Large intestine (tissue), 12 donors: ENCODE measurements at places on chromosomes 13 and 19. TPM values are rescaled to one million over a fixed set of nuclear protein-coding genes. Genes with fewer than 3 reads are reported as not detected.

- DNase-seq, result no peak
- H3K27me3 ChIP-seq, result peaks cover 2% of the 10 kb centered on the region
- H3K4me3 ChIP-seq, result no peak overlapping the region
- H3K27ac ChIP-seq, result no peak overlapping the region
- no peaks in the 10 kb centered on the region for H3K36me3 ChIP-seq
Measured at GRCh38 chr13:45882626-45883025, 31.1 kb upstream of the SIAH3 start.

- H3K4me1 ChIP-seq, result no peaks in the 10 kb centered on the region
- no peak overlapping the region for H3K27ac ChIP-seq
- no peaks in the 10 kb centered on the region for H3K36me3 ChIP-seq
- no peak for DNase-seq
- H3K4me3 ChIP-seq, result no peak overlapping the region
Measured at GRCh38 chr13:112464720-112465119, 88.6 kb downstream of the SPACA7 start.

- H3K36me3 ChIP-seq, result no peaks in the 10 kb centered on the region
- H3K4me1 ChIP-seq, result no peaks in the 10 kb centered on the region
- H3K27me3 ChIP-seq, result peaks cover 37% of the 10 kb centered on the region
- H3K27ac ChIP-seq, result no peak overlapping the region
- no peak for DNase-seq
Measured at GRCh38 chr19:1074544-1075283, 7.7 kb downstream of the ARHGAP45 start.

DNA sequence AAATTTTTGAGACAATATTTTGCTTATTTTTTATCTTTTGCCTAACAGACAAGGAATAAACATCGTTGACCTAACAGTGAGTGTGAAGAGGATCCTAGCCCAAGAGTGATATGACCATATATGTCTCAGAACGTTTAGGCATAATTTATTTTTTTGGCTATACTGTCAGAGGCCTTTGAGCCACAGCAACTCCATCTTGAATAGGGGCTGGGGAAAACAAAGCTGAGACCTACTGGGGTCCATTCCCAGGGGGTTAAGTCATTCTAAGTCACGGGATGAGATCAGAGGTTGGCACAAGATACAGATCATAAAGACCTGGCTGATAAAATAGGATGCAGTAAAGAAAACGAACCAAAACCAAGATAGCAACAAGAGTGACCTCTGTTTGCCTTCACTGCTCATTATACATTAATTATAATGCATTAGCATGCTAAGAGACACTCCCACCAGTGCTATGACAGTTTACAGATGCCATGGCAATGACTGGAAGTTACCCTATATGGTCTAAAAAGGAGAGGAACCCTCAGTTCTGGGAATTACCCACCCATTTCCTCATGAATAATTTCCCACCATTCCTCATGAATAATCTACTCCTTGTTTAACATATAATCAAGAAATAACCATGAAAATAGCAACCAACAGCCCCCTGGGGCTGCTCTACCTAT, 510.9 kb upstream of the PCDH9 start:
- no peaks in the 10 kb centered on the region for H3K27me3 ChIP-seq
- no peaks in the 10 kb centered on the region for H3K36me3 ChIP-seq
- no peak for DNase-seq
- no peaks in the 10 kb centered on the region for H3K4me1 ChIP-seq
- H3K27ac ChIP-seq, result no peak overlapping the region

GRCh38 chr13:52851137-52851962, 2.9 kb upstream of the PCDH8 start:
- H3K27ac ChIP-seq, result peak overlapping the region; percentile 24
- DNase-seq, result no peak
- peaks cover 65% of the 10 kb centered on the region for H3K27me3 ChIP-seq
- H3K4me1 ChIP-seq, result peaks cover 2% of the 10 kb centered on the region

Gene TMPRSS9
- polyA plus RNA-seq, result 1.9 TPM

- H3K27ac ChIP-seq, result no peak overlapping the region
- H3K27me3 ChIP-seq, result peaks cover 21% of the 10 kb centered on the region
- H3K4me1 ChIP-seq, result no peaks in the 10 kb centered on the region
- no peak overlapping the region for H3K4me3 ChIP-seq
- no peaks in the 10 kb centered on the region for H3K36me3 ChIP-seq
Measured at GRCh38 chr13:28106976-28107375, 6.6 kb upstream of the FLT3 start.

Gene ERICH6B
- polyA plus RNA-seq, result 2.1 TPM

Gene LIM2
- polyA plus RNA-seq, result not detected

Gene ZNF296
- polyA plus RNA-seq, result 6.6 TPM

GRCh38 chr19:45568732-45569131, 15.9 kb downstream of the OPA3 start:
- no peak for DNase-seq
- no peaks in the 10 kb centered on the region for H3K4me1 ChIP-seq
- H3K4me3 ChIP-seq, result no peak overlapping the region
- no peak overlapping the region for H3K27ac ChIP-seq
- no peaks in the 10 kb centered on the region for H3K27me3 ChIP-seq

- no peaks in the 10 kb centered on the region for H3K4me1 ChIP-seq
- H3K27me3 ChIP-seq, result no peaks in the 10 kb centered on the region
- no peak overlapping the region for H3K4me3 ChIP-seq
- DNase-seq, result no peak
Measured at GRCh38 chr19:9565900-9566705, 18.2 kb downstream of the ZNF121 start.

- no peak overlapping the region for H3K4me3 ChIP-seq
- H3K4me1 ChIP-seq, result peaks cover 3% of the 10 kb centered on the region
- no peaks in the 10 kb centered on the region for H3K27me3 ChIP-seq
Measured at GRCh38 chr13:71814806-71815360, 52.1 kb downstream of the DACH1 start.

Gene KLK1
- 23.1 TPM for polyA plus RNA-seq

Gene PLPPR3
- 5.2 TPM for polyA plus RNA-seq

DNA sequence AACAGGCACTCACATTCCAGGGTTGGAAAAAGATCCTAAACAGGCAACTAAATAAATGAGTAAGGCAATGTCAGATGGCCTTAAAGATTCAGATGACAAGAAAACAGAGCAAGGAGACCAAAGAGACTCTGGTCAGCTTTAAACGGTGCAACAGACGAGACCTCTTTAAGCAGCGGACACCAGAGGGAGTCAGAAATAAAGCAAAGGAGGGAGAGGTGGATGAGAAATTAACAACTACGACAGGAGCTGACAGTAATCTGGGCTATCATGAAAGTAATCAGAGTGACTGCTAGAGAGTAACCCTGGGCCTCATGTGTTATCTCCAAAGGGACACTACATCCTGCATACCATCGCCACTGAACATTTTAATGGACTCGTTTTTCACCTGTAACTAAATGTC, 1.1 kb downstream of the ZNF550 start:
- H3K27me3 ChIP-seq, result no peaks in the 10 kb centered on the region
- H3K4me1 ChIP-seq, result peaks cover 9% of the 10 kb centered on the region
- H3K27ac ChIP-seq, result peak overlapping the region; percentile 69
- peaks cover 29% of the 10 kb centered on the region for H3K36me3 ChIP-seq
- no peak for DNase-seq
- H3K4me3 ChIP-seq, result peak overlapping the region; percentile 86

DNA sequence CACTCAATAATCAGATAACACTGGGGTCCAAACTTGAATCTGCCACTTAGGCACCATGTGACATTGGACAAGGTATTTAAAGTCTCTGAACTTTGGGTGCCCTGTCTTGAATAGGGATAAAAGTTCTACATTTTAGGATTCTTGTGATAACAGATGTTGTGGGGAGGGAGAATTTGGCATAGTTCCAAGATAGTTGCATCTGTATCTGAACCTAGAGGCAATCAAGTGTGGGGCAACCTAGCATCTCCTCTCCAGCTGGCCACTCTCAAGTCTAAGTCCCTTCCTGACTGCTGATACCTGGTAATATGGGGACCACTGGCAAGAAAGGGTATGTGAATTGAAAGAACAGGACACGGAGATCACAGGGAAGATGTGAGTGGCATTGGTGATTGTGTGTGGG, 256.1 kb downstream of the FOXO1 start:
- H3K36me3 ChIP-seq, result no peaks in the 10 kb centered on the region
- no peak overlapping the region for H3K27ac ChIP-seq
- H3K4me3 ChIP-seq, result no peak overlapping the region
- DNase-seq, result no peak

DNA sequence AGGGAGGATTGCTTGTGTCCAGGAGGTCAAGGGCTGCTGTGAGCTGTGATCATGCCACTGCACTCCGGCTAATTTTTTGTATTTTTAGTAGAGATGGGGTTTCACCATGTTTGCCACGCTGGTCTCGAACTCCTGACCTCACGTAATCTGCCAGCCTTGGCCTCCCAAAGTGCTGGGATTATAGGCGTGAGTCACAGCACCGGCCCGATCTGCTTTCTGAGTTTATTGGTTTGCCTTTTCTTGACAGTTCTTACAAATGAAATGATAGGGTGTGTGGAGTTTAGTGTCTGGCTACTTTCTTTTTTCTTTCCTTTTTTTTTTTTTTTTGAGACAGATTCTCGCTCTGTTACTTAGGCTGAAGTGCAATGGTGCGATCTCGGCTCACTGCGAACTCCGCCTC, 848 bp downstream of the C19orf44 start:
- H3K27ac ChIP-seq, result no peak overlapping the region
- no peaks in the 10 kb centered on the region for H3K27me3 ChIP-seq
- H3K4me3 ChIP-seq, result peak overlapping the region; percentile 90
- H3K36me3 ChIP-seq, result peaks cover 5% of the 10 kb centered on the region
- peaks cover 5% of the 10 kb centered on the region for H3K4me1 ChIP-seq

DNA sequence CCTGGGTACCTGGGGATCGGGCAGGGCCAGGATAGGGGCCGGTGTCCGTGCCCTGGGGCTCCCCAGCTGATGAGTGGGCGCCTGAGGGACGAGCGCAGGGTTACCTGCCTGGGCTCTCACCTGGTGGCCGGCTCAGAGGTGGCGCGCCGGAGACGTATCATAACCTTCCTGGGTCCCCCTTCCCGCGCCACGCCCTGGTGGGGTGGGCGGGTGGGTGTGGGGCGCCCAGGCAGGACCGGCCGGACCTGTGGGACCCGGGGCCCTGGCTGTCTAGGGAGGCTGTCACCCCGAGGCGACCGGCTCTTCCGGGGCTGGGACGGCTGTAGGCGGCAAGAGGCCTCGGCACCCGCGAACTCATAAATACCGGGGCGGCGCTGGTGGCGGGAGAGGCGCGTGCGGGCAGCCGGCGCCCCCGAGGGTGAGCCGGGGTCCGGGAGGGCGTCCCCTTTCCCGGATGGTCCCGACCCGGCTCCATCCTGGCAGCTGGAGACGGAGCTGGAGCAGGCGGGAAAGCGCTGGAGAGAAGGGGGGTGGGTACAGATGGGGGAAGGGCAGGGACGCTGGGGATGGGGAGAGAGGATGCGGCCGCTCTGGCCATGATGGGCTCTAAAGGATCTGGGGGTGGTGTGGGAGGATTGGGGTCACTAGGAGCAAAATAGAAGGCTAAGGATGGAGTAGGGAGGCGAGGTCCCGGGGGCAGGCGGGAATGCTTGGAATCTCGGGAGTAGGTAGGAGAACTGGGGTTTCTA, at the start of gene ACP7:
TSS of gene ACP7 (plus strand) at position 386 of the 749 bp plus-strand sequence. CDS start 902 bp downstream, outside the sequence.
- peaks cover 31% of the 10 kb centered on the region for H3K27me3 ChIP-seq
- no peaks in the 10 kb centered on the region for H3K36me3 ChIP-seq
- DNase-seq, result no peak
- H3K4me1 ChIP-seq, result peaks cover 14% of the 10 kb centered on the region
- no peak within 1 kb of the TSS for H3K27ac ChIP-seq
- peak within 1 kb of the TSS; percentile 48 for H3K4me3 ChIP-seq

DNA sequence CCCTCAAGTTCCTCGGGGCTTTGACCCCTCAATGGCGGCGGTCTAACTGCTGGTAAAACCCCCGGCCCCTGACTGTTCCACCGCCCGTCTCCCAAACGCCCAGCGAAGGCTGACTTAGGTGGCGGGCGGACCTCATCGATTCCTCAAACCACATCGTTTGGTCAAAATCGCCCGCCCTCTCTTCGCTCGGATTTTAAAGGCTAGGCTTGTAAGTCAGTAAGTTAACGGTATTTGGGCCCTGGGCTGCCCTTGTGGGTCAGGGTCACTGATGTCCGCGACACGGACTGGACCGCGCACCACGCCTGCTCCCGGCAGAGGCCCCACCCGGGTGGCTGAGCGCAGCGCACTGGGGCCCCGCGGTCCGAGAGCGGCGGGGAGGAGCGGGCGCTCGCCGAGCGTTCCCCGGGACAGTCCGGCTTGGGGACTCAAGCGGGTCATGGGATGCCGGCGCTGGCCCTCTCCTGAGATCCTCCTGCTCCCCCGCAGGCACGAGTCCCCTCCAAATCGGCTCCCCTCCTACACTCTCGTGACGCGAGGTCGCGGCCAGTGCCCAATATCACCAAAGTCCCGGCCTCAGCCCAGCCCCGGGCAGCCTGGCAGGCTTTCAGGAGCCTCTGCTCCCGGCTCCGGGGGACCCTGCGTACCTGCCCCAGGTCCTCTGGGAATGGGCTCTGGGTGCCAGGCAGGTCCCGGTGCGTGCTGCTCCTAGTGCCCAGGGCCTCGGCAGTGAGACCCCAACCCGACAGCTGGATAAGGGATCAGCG, 1.0 kb downstream of the FLT1 start:
- DNase-seq, result no peak
- peaks cover 72% of the 10 kb centered on the region for H3K27me3 ChIP-seq
- no peak overlapping the region for H3K27ac ChIP-seq
- no peaks in the 10 kb centered on the region for H3K36me3 ChIP-seq

DNA sequence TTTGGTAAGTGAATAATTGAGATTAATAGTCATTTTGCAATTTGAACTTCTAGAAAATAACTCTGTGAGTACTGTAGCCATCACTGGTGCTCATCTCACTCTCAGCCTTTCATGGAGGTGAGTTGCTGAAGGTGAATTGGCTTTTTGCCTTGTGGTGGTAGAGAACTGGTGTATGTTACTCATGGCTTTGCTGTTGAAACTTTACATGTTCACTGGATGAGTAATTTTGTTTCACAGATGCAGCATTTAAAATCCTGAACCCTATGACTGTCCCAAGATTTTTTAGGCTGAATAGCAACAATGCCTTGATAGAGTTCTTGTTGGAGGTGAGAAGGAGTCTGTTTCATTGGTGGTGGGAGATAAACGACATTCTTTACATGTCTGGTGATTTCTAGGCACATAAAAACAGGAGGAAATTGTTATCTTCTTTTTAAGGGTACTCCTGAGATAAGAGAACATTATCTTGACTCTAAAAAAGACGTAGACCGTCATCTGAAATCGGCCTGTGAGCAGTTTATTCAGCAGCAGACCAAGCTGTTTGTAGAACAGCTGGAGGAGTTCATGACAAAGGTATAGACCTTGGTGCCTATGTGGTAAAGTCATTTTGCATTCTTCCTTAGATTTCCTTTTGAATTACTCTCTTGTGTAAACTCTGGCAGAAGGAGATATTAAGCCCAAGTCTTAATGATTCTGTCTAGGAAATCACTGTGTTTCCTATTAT, 53.9 kb downstream of the COG3 start:
- no peaks in the 10 kb centered on the region for H3K27me3 ChIP-seq
- no peak for DNase-seq
- H3K27ac ChIP-seq, result no peak overlapping the region
- peaks cover 54% of the 10 kb centered on the region for H3K36me3 ChIP-seq

Gene MAP1S
- polyA plus RNA-seq, result 21.2 TPM

Gene ZNF415
- 38.0 TPM for polyA plus RNA-seq

- no peak overlapping the region for H3K4me3 ChIP-seq
- H3K4me1 ChIP-seq, result no peaks in the 10 kb centered on the region
- no peaks in the 10 kb centered on the region for H3K36me3 ChIP-seq
- H3K27me3 ChIP-seq, result no peaks in the 10 kb centered on the region
- H3K27ac ChIP-seq, result no peak overlapping the region
- no peak for DNase-seq
Measured at GRCh38 chr13:40026741-40027140, 371.3 kb downstream of the COG6 start.

- no peaks in the 10 kb centered on the region for H3K27me3 ChIP-seq
- no peaks in the 10 kb centered on the region for H3K4me1 ChIP-seq
- H3K36me3 ChIP-seq, result no peaks in the 10 kb centered on the region
Measured at GRCh38 chr13:42492372-42492920, 81.5 kb upstream of the TNFSF11 start.
